Breast epithelium (tissue), 4 donors: ENCODE measurements at places on chromosomes 7 and 10. TPM values are rescaled to one million over a fixed set of nuclear protein-coding genes. Genes with fewer than 3 reads are reported as not detected.

GRCh38 chr7:99551767-99552463 lies at the start of gene FAM200A:
Gene FAM200A, minus strand, starts transcription at chr7:99552114. Its CDS starts 3,707 bp downstream, at chr7:99548407.
- peak; percentile 74 for DNase-seq

- DNase-seq: no peak
Measured at GRCh38 chr10:4887501-4887900, 61.5 kb downstream of the AKR1E2 start.

DNA sequence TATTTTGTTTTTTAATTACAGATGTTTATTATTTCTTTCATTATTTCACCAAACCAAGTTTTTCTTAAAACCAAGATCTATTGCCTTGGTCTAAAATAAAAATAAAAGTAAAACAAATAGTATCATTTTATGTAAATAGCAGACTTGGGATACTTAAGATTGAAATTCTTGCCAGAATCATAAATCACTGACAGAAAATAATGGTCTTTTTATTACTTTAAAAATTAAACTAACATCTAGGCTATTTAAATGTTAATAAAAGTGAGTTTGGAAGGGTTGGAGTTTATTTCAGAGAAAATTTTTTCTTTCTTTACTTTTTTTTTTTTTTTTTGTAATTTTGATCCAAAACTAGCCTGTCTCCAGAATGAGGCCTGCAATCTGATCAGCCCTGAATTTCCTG lies 568.0 kb upstream of the IGFBP3 start:
- DNase-seq: no peak

- DNase-seq: no peak
Measured at GRCh38 chr7:144118341-144118740, 4.6 kb upstream of the OR2A14 start.

DNA sequence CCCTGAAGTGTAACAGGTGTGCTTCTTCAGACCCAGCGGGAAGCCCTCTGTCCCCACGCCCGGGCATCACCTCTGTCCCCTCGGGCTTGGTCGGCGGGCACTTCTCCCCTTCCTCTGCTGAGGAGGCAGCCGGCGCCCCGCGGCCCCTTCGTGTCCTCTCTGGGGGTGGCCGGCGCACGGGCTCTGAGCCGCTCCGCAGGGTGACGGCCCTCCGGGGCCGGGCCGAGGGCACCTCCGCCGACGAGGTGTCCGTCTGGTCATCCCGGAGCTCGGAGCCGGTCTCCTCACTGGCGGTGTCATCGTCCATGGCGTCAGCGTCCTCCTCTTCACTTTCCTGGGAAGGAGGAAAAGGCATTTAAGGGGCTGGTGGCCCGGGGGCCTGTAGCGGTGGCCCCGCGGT lies 239.0 kb downstream of the SFMBT2 start:
- DNase-seq: no peak

H2BK1 gene
- not detected for total RNA-seq

ZNRF2 gene
- total RNA-seq: 30.5 TPM

DNA sequence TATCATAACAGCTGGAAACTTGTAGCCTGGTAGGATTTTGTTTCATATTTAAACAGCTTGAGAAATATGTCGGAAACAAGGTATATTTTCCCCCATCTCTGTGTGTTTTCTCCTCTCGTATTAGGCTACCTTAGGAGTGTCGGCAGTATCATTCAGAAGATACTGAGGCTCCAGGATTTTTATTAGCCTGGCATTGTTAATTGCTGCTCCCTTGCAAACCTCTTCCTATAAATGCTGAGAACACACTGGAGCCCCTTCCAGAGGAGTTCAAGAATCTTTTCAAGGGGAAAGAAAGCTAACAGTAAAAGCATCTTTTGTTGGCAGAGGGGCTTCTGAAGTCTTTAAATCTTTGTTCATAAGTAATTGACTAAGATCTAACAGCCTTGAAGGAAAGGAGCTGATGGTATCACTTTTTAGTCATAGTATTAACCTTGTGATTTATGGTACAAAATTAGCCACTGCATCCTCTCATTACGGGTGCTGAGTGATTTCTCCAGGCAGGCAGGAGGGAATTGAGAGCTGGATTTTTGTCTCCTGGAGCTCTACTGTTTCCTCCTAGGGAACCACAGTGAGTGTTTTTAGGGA lies 998.7 kb downstream of the LRMDA start:
- DNase-seq: no peak

DNA sequence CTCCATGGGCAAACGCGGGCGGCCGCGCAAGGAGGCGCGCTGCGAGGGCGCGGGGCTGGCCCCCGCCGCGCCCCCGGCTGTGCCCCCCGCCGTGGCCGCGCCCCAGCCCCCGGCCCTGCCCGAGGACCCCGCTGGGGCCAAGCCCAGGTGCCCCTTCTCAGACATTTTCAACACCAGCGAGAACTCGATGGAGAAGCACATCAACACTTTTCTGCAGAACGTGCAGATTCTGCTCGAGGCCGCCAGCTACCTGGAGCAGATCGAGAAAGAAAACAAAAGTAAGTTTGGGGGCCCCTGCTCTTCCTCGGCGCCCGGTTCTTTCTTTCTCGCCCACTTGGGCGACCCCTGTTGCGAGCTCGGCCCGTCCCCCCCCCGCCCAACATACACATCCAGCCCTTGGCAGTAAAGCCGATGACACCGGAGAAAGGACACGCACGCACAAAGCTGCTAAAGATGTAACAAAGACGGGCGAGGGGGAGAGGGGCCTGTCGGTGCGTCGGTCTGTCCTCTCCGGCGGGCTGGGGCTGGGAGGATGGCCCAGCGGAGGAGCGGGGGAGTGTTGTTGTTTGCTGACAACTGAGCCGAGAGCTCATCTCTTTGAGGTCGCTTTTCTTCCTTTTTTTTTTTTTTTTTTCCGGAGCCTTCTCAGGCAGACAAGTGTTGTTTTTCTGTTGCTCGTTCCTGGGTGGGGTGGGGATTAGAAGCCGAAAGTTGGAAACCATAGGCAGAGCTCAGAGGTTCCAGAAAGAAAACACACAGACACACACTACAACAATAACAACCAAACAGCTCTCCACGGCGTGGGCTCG lies 604 bp downstream of the MXI1 start:
- no peak for DNase-seq

GRCh38 chr10:99784016-99784726 lies 1.7 kb downstream of the ABCC2 start:
- DNase-seq: no peak

AQP1 gene
- total RNA-seq: 177 TPM

- no peak for DNase-seq
Measured at GRCh38 chr7:23129036-23129435, 23.5 kb downstream of the KLHL7 start.

CHAT gene
- not detected for total RNA-seq

GRCh38 chr10:110461530-110461929 lies 36.2 kb upstream of the DUSP5 start:
- DNase-seq: no peak

PRF1 gene
- total RNA-seq: 4.3 TPM

- no peak for DNase-seq
Measured at GRCh38 chr7:106313456-106313901, 28.7 kb upstream of the NAMPT start.

- DNase-seq: peak; percentile 78
Measured at GRCh38 chr7:135177028-135177696, 6.7 kb upstream of the CYREN start.

DNA sequence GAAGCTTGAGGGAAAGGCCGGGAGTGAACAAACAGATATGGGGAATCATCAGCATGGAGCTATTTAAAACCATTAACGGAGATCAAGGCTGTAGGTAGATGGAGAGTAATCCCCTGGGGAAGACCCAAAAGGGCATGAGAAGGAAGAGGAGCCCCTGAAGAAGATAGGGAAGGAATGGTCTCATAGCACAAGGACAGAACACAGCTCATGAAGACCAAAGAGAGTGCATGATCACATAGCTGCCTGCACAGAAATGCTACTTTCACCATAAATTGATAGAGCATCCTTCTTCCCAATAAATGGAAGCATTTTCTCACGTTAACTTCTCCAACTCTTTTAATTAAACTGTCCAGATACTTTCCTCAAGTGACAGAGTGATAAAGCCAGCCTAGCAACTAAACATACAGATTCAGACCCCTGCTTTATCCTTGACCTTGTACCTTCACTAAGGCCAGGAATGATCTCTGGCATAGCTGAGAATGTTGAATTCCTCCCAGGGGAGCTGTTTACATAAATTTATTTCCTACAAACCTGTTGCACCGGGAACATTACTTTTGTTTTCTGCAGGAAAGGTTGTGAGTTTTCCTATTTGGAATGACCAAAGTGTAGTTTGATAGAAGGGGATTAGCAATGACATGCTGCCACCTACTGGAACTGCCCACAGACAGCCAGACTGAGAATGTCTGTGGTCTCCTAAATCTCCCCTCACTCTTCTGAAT lies 110.8 kb upstream of the LRGUK start:
- DNase-seq: no peak

CALML5 gene
- 31.1 TPM for total RNA-seq

DNA sequence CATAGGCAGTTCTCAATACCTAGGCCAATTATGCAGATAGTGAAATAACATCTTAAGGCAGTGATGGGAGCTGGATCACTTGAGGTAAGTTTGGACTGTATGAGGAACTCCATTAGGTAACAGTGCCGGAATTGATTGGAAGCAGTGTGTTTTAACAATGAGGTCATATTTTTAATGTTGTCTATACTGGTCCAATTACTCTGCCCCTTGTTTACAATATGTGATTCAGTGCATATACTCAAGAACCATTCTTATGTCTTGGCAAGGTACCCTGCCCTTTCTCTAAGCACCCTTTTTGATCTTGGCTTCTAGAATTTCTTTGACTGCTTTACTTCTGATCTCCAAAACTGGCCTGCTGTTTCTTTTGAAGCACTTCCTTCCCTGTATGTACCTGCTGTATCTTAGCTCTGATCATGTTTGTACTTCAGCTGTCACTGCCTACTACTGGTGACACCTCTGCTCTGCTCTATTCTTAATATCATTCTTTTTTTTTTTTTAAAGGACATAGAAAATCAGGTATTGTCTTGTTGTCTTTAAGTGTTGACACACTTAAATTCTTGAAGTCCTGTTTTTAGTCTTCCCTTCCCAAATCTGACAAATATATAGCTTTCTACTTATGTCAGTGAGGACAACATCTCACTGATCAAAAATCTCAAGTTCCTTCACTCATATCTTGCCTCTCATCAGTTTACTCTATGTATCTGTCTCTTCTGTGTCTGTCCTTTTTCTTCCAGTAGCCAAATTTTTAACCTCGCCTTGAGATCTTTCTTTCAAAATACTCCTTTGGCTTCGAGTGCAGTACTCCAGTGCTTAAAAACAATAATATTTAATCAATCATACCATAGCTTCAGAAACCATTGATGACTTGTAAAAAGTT lies 46.4 kb upstream of the RPA3 start:
- no peak for DNase-seq

WNT8B gene
- total RNA-seq: not detected

NKX1-2 gene
- total RNA-seq: not detected

PAPOLB gene
- total RNA-seq: 0.48 TPM

ODAD2 gene
- total RNA-seq: 0.33 TPM

DNA sequence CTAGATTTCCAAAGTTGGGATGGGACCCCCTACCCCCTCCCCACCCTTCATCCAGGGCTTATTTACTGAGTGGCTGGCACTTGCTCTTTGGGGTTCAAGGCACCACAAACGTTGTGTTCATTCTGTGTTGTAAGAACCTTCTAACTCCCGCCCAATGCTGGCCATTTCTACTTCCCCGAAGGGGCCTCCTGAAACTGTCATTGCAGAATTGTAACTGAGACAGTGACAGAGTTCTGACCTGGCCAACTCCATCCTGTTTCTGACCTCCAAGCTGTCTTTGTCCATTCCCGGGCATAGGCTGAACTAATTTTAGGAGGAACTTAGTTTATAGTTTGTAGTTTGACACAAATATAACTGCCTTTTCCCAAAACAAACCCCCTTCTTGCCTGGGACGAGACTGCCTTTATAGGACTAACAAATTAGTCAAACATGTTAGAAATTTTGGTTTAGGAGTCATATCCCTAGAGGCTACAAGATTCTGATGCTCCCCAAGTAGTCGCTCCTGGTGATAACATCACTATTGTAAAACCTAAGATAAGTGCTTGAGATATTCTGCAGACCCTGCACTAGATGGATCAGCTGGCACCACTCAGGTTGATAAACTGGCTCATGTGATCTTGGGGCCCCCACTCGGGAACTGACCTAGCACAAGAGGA lies 34.8 kb upstream of the ZMIZ2 start:
- no peak for DNase-seq

C10orf90 gene
- 30.4 TPM for total RNA-seq

ANKIB1 gene
- 54.2 TPM for total RNA-seq

DNA sequence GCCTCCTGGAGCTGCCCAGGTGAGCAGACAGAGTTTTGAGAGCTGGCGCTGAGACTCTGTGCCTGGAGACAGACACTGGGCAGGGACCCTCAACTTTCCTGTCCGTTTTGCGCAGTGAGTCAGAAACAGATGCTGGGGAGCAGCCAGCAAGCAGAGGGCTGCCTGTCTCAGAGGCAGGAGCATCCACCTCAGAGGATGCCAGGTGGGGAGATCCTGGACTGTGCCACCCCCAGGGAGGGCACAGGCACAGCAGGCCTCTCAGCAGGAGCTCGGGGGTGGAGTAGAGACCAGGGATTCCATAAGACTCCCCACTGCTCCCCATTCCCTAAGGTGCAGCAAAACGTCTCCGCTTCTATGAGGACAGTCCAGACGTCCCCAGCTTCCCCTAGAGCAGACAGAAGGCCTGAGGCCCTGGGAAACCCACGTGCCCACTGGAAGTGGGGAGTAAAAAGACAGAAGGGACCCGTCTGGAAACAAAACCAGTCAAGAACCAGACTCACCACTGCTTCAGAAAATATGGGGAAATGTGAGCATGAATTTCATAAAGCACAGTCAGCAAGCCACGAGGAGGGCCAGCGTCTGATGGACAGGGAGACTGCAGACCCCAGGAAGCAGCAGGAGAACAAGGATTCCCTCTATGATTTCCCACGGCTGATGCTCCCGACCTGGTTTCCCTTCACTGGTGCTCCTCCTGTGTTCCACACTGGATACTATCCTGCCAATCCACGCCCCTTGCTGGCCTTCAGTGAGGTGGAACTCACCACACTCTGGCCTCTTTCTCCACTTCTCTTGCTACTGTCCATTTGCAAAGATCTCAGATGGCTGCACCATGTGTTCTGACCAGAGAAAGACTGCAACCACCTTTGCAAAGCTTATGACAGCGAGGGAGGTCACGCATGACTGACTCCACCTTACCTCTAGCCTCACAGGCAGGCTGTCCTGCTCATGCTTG lies 151.3 kb upstream of the FAM20C start:
- peak; percentile 11 for DNase-seq

- no peak for DNase-seq
Measured at GRCh38 chr10:24938076-24938475, 14.3 kb downstream of the PRTFDC1 start.

ACBD5 gene
- total RNA-seq: 18.7 TPM

GRCh38 chr10:100043344-100043743 lies 33.6 kb upstream of the DNMBP start:
- DNase-seq: no peak

ITGA8 gene
- 2.9 TPM for total RNA-seq

- DNase-seq: no peak
Measured at GRCh38 chr10:230758-231157, 95.5 kb downstream of the ZMYND11 start.

DNA sequence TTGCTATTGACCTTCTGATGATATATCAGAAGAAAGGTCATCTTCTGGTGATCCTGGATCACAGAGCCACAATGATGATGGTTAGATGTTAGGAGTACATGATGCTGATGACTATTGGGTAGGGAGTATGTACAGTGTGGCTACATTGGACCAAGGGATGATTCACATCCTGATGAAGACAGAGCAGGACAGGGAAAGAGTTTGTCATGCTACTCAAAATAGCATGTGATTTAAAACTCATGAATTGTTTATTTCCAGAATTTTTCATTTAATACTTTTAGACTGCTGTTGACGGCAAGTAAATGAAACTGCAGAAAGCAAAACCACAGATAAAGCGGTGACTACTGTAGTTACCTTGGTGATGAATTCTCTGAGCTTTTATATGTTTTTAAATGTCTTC lies 397.3 kb downstream of the PPP1R3A start:
- no peak for DNase-seq
